ENCODE measurements at places on chromosomes 2 and 18.

GRCh38 chr2:220466251-220466691 is 838.8 kb downstream of the SLC4A3 start:
- no peak for DNase-seq

GRCh38 chr2:223834431-223834830 is 3.0 kb downstream of the AP1S3 start:
- no peak for DNase-seq

DNA sequence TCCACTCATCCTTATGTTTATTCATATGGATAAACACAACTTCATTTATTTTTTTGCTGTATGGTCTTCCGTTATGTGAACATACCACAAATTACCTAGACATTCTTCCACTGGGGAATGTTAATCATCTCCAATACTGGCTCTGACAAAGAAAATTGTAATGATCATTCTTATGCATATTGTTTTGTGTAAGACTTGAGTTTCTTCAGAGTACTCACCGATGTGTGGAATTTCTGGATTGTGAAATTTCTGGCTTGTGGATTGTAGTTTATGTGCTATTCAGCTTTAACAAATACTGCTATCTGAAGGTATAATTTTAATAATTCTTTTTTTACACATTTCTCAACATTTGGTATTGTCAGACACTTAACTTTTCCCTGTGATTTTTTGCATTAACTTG is 212.2 kb upstream of the THUMPD2 start:
- no peak for DNase-seq

DNA sequence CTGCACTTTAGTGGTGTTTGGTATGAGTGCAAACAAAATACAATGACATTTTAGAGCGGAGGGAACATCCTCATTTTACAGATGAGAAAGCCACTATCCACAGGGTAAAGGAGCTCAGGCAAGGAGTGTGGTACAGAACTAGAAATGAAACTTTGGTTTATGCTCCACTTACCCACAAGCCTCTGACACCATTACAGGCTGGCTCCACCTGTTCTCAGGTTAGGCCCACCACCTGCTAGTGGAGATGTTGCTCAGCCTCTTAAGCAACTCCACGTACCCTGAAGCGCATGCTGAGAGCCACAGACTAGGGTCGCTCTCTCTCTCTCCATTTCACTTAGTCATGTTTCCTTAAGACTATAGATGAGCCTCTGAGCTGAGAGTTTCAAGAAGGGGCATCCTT is 130.0 kb downstream of the MBD2 start:
- no peak for DNase-seq

DNA sequence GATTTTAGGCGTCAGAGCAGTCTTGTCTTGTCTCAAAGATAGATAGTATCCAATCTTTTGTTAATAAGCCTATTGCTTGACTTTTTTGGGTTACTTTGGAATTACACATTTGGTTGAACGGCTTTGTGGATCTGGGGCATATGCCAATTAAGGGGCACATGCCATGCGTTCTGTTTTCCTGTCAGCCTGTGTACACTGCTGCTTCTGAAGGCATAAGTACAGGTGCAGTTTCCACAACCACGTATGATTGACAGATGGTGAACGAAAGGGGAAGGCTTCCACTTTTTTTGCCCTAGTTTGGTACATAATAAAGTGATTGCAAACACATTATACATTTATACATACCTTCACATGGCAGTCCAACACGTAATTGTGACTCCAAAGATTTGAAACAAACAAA is 102.3 kb downstream of the RAPH1 start:
- no peak for DNase-seq

- no peak for DNase-seq
Observed at GRCh38 chr18:13264091-13265007, 45.8 kb downstream of the LDLRAD4 start.

DNA sequence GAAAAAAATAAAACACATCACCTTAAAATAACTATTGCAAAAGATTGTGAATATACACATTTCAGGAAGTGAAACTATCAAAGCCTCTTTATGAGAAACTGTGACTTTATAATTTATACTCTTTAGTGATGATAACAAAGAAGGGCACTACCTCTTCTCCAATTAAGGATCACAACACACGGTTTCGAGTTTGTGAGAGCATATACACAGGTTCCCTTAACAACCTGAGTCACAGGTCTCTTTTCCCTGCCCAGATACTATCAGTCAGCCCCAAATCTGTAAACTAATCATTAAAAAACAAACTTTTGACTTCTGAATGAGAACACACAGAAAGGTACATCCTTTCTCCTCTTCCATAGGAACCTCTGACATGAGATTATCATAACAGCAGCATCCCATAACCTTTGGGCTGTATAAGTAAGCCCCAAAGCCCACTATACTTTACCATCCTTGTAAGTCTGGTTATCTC is 44.9 kb downstream of the PTPN2 start:
- no peak for DNase-seq

DNA sequence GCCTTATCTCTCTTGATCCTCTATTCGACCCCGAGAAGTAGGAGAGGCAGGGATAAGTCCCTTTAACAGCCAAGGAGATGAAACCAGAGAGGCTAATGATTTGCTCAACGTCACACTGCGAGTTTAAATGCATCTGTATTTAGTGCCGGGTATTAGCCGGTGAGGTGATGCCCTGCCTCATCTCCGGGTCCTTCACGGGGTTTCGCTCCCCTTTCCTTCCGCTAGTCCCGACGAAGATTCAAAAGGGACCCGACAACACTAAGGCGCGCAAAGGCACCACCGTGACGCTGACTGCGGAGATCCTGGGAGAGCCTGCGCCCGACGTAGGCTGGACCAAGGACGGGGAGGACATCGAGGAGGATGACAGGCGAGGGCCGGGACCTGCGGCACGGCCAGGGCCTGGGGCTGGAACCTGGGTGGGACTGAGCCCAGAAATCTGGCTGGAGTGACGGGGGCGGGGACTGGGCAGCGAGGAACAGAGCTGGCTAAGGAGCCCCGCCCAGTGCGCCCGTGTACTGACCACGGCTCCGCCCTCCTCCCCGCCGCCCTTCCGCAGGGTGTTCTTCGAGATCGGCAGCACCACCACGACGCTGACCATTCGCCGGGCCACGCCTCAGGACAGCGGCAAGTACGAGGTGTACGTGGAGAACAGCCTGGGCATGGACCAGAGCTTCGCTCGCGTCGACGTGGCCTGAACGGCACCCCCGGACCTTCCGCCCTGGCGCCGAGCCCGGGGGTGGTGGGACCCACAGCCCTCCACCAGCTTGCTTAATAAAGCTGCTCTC is 1.0 kb upstream of the GMPPA start:
- DNase-seq, result no peak

DNA sequence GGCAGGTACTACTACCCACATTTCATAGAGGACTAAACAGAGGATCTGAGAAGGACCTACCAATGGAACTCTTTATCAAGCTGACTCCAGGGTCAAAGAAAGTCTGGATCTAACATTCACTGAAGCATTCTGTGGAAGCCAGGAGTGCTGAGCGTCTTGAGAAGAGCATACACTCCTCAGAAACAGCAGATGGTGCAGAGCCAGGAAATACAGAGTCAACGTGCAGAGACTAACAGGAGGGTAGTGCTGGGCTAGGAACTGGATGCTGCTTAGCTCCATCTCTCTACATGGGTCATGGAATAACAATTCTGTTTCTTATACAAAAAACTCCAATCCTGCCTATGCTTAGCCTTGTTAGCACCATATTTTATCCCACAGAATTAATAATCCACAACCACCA is 5.5 kb upstream of the SERTAD2 start:
- no peak for DNase-seq

GRCh38 chr18:58865033-58865590 is 435 bp downstream of the ZNF532 start:
- DNase-seq, result no peak
